T-helper 1 cell (primary cell): ENCODE measurements at places on chromosomes 2 and 18.

DNA sequence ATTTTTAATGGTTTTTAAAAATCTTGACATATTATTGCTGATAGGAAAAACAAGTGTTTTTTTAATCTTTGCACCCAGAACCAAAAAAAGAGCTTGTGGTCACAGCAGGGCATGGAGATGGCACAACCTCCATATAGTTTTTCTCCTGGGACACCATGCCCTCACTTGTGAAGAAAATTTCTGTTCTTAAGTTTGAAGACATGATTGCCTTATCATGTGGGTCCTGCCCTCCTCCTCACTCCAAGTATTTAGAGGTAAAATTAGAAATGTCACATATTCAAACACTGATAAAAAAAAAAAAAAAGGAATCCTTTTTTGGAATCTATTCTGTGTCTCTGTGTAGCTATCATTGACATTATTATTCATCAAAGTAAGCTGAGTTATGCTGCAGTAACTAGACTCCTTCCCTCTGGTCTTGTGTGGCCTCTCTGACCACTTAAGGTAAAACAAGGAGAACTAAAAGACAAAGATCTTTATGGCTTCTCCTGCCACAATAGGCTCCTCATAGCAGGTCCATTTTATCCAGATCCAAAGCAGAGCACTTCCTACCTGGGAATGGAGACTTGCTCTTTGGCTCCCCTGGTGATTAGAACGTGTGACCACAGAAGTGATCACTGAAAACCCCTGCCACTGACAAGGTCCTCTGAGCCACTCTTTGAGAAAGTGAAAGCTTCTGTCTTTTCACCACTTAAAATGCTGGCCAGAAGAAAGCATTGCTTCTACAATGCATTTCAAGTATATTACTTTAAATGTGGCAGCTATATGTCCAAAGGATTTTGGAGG lies 19.8 kb downstream of the ADD2 start:
- no peak for DNase-seq

- no peak for DNase-seq
These were observed 227.4 kb upstream of the CHST9 start for GRCh38 chr18:27412556-27412955.

GRCh38 chr2:197212344-197213262 lies 98.0 kb downstream of the ANKRD44 start:
- no peak for DNase-seq

DNA sequence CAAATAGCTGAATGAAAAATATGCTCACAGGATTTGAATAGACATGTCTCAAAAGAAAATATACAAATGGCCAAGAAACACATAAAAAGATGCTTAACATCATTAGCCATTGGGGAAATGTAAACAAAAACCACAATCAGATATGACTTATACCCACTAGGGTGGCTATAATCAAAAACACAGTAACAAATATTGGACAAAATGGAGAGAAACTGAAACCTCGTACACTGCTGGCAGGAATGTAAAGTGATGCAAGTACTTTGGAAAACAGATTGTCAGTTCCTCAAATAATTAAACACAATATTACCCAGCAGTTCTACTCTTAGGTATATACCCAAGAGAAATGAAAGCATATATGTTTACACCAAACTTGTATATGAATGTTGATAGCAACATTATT lies 213.0 kb downstream of the PHLPP1 start:
- DNase-seq = no peak

- DNase-seq = no peak
These were observed 60.0 kb upstream of the LRP1B start for GRCh38 chr2:142190805-142191204.

DNA sequence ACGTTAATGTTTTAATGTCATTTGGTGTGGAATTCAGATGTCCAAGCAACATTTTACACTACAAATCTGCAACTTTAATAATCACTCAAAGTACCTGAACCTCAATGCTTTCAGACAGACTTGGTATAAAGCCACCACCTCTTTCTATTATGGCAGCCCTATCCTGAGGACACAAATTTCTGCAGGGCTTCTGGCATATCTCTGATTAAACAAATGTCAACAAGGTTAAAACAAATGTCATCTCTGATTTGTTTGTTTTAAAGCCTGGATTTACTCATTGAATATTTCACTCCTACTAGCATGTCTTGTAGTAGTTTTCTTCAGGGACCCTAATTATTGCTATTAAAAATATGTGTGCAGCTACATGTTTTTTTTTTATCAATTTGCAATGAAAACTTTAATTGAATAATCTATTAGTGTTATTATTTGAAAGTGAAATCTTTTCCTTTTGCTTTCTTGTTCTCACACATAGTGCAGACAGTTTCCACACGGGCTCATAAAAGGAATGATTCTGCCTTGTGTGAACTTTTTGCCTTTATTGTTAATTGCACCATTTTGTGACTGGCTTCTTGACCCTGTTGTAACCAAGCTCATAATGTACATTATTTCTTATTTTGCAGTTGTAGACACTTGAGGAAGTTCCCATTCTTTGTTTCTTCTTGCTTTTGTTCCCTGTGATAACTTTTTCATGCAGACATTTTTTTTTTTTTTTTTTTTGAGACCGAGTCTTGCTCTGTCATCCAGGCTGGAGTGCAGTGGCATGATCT lies 30.1 kb downstream of the IL37 start:
- no peak for DNase-seq

GRCh38 chr18:9707381-9708056 lies 582 bp upstream of the RAB31 start:
- no peak for DNase-seq

- DNase-seq = no peak
These were observed 330.5 kb downstream of the ETAA1 start for GRCh38 chr2:67727623-67728022.

DNA sequence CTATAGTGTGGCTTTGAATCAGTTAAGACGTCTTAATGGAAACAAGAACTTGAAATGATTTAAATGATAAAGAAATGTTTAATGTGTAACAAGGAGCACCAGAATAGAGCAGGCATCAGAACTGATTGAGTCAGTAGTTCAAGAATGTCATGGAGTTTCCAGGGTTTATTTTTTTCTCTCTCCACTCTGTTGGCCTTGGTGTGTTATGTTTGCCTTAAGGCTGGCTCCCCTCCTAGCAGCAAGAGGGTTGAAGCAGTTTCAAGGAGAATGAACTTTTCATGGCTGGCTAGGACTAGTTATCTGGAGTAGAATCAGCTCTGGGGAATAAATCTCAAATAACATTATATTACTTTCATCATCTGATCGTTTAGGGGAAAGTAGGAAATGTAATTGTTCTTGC lies 13.4 kb upstream of the GLS start:
- no peak for DNase-seq

GRCh38 chr2:44169155-44169898 lies 652 bp downstream of the PPM1B start:
- DNase-seq = peak; percentile 19

DNA sequence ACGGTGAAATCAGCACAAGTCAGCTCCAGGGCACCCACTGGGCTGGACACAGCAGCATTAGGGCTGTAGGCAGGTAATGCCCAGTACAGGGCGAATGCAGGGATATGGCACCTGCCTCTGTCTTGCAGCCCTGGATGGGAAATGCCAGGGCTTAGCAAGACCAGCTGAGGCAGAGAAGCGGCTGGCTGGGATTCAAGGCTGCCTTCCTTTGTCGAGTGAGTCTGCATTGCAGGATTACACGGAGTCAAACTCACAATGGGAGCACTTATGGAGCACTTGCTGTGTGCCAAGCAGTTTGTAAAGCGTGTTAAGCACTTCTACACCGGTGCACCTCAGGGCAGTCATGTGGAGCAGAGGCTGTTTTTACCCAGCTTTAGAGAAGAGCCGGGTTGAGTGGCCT lies 87.3 kb upstream of the HDAC4 start:
- DNase-seq = no peak

DNA sequence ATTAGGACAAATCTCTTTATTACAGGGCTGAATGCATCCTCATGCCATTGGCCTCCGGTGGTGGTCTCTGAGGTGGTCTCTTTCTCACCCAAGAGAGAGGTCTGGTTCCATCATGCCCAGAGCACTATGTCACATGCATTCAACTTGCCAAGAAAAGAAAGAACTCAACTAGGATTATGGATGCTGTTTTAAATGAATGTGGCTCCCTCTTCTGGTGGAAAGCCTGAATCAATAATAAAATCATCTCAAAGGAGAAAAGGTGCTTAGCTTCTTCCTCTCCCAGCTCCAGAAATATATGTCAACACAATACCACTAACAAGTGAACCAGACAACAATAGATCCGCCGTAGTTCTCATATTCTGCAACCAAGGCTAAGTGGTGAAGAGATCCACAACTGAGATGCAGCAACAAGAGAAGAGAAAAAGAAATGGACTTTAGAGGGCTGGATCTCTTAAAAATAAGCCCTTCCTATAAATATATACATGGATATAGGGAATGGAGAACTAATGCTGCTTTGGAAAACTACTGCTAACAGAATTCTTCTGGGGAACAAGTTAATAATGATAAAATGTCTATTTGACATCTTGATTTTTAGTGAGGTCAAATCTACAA lies 396.8 kb downstream of the NCKAP5 start:
- DNase-seq = no peak

- no peak for DNase-seq
These were observed 142.3 kb downstream of the TMEM163 start for GRCh38 chr2:134576478-134576877.

DNA sequence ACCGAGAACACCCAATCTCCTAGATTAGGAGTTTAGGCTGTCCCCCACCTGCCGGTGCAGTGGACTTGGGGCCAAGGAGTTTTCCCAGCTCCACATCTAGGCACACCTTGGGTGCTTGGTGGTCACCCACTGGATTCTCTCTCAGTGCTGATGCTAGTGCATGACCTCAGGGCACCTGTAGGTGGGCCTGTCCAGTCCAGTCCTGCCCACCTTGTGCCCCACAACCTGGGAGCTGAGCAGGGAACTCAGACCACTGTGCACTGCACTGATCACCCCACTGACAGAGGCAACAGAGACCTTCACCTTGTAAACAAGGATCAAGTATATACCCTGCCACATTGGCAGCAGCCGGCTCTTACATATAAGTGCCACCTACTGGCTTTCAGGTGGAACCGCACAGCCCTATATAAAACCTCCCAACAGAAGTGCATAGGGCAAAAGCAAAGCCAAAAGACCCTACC lies 12.7 kb upstream of the CDH19 start:
- no peak for DNase-seq

- no peak for DNase-seq
These were observed 1647.4 kb upstream of the PIK3C3 start for GRCh38 chr18:40307627-40308026.

GRCh38 chr2:32741575-32741974 lies 113.7 kb downstream of the TTC27 start:
- DNase-seq = no peak

DNA sequence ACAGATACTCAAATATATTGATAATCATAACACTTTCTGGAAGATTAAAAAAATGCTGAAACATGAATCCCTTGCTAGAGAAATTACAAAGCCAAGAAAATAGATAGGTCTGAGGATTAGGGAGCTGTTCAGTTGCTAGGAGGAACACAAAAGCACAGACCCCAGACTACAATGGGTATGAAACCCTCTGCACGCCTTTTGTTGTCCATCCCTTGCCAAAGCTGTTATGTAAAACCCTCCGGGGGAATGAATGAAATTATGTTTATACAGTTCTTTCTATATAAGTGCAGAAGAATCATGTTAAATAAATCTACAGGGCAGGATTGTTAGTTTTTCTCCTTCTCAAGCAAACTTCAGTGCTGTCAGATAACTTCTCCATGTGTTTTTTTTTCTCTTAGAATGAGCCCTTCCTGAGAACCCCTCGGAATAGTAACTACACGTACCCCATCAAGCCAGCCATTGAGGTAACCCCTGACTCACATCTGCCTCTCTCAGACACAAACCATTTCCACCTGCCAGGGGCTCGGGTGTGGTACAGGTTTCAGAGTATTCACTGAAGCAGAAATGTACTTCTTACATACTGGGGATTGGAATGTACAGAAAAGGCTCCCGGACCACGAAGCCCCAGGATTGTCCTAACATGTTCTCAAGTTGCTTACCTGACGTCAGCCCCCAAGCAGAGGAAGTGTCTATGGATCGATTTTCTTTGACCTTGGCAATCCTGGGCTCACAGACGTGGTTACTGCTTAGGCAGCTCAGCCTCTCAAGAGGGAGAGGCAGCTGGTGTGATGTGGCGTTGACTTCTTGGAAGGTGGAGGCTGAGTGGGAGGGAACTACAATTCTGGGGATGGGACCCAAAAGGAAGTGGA lies 118.0 kb downstream of the PLB1 start:
- no peak for DNase-seq

DNA sequence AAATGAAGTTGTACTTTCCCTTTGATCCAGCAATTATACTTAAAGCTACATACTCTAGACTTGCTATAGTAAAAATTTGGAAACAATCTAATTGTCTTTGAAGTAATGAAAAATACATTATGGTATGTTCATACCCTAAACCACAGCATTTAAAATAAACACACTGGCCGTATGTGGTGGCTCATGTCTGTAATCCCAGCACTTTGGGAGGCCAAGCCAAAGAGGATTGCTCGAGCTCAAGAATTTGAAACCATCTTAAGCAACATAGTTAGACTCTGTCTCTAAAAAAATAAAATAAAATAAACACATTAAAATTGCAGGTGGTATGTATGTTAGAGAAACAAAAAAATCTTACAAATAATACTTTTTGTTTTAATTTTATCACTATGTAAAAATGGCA lies 208.1 kb upstream of the KLHL14 start:
- DNase-seq = no peak

GRCh38 chr18:77103991-77104531 lies 28.5 kb downstream of the MBP start:
- no peak for DNase-seq

DNA sequence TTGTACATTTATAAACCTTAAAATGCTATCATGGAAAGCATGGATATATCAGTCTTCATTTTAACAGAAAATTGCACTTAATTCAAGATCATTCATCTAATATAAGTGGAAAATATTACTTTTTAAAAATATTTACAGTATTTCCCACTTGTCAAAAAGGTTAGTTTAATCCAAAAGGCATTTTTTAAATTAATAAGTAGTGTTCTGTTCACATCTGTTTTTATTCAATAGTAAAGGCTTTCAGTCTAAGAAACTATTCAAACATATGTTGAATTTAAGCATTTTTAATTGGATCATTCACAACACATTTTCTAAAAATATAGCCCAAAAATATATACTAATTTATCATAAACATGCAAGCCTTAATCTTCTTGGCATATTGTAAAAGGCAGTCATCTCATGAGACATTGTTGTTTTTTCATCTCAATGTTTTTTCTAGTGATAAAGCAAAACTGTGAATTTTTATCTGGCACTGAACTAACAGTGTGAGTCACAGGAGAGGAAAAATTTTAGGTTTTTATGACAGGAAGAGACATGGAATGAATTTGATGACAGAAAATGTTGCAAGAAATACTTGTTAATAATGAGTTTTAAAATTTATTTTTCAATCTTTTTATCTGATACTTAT lies 1642.5 kb upstream of the TMEFF2 start:
- no peak for DNase-seq

DNA sequence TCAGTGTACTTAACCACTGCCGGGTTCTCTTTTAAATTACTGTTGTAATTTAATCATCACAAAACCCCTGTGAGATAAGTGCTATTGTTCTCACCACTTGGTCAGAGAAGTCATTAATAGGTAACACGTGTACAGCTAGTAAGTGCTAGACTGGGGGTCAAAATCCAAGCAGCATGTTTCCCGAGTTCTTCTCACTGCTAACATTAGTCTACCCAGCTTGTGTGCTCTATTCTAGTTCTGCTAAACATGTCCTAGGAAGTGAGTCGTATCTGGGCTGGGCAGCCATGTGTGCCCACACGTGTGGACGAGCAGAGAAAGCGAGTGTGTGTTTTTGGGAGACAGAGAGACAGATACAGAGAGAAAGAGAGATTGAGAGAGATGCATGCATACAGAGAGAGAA lies 94.1 kb downstream of the BIN1 start:
- DNase-seq = no peak
